ENCODE measurements at places on chromosomes 1 and 21. TPM values are rescaled to one million over a fixed set of nuclear protein-coding genes. Genes with fewer than 3 reads are reported as not detected.
A peak's percentile ranks its signal among the peaks of the same experiment; 100 is the strongest.

GRCh38 chr1:235567812-235568503 lies 63.7 kb upstream of the B3GALNT2 start:
- DNase-seq = no peak
- no peaks in the 10 kb centered on the region for H3K4me1 ChIP-seq
- no peaks in the 10 kb centered on the region for H3K36me3 ChIP-seq
- H3K27me3 ChIP-seq = no peaks in the 10 kb centered on the region

The TFF2 gene
- total RNA-seq = not detected

DNA sequence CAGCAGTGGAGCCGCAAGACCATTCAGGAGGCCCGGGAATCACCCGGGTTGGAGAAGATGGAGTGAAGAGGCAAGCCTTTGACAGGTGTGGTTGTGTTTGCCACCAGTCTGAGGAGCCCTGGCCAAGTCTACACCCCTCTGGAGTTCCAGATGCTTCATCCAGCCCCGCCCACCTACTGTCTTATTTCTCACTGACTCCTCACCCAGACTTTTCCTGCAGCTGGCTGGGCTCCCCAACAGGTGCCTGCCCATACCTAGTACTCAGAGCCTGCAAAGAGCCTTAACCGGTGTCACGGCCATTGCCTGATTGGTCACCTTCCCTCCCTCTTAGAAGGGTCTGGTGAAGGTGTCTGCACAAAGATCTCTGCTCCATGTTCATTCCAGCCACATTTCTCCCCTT lies 16.0 kb downstream of the SLC9A1 start:
- no peak for DNase-seq
- H3K27me3 ChIP-seq = no peaks in the 10 kb centered on the region
- peaks cover 65% of the 10 kb centered on the region for H3K4me1 ChIP-seq
- peak overlapping the region; percentile 3 for H3K27ac ChIP-seq
- H3K36me3 ChIP-seq = no peaks in the 10 kb centered on the region

The PTGS2 gene
- total RNA-seq = 1.5 TPM

The SMCP gene
- not detected for total RNA-seq

GRCh38 chr1:211089536-211089935 lies 44.4 kb downstream of the KCNH1 start:
- H3K36me3 ChIP-seq = peaks cover 2% of the 10 kb centered on the region
- no peaks in the 10 kb centered on the region for H3K27me3 ChIP-seq
- no peak for DNase-seq
- no peak overlapping the region for H3K27ac ChIP-seq

- peaks cover 5% of the 10 kb centered on the region for H3K4me1 ChIP-seq
- peaks cover 9% of the 10 kb centered on the region for H3K27me3 ChIP-seq
- H3K4me3 ChIP-seq = no peak overlapping the region
These were observed 226.1 kb downstream of the KCTD3 start for GRCh38 chr1:215793180-215793579.

GRCh38 chr1:64183395-64184002 lies 19.9 kb upstream of the UBE2U start:
- no peak for DNase-seq
- H3K27me3 ChIP-seq = no peaks in the 10 kb centered on the region
- peaks cover 21% of the 10 kb centered on the region for H3K36me3 ChIP-seq
- H3K4me1 ChIP-seq = peaks cover 19% of the 10 kb centered on the region
- no peak overlapping the region for H3K27ac ChIP-seq
